Pulmonary artery endothelial cell (primary cell): ENCODE measurements at places on chromosomes 12 and 14. TPM values are rescaled to one million over a fixed set of nuclear protein-coding genes. Genes with fewer than 3 reads are reported as not detected.

Gene C12orf50
- total RNA-seq = 0.07 TPM in 1 of 2 replicates, not detected in the other

DNA sequence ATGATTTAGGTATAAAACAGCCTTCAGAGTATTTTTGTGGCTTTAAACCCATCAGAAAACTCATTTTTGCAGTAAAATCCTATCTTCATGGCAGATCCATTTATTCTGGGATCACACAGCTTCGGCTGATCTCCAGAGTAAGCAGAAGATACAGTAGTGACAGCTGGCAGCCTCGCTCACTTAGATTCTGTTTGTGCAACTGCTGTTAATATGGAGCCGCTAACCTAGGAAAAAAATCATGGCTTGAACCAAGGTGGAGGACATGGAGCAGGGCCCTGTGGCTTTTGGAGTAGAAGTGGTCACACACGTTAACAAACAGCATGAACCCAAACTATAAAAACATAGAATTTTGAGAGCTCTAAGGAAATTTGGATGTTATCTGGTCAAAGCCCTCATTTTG is 137.2 kb upstream of the ARHGAP5 start:
- no peak for DNase-seq

- peak; percentile 47 for DNase-seq
Measured at GRCh38 chr14:22391908-22392565, 197.0 kb downstream of the DAD1 start.

DNA sequence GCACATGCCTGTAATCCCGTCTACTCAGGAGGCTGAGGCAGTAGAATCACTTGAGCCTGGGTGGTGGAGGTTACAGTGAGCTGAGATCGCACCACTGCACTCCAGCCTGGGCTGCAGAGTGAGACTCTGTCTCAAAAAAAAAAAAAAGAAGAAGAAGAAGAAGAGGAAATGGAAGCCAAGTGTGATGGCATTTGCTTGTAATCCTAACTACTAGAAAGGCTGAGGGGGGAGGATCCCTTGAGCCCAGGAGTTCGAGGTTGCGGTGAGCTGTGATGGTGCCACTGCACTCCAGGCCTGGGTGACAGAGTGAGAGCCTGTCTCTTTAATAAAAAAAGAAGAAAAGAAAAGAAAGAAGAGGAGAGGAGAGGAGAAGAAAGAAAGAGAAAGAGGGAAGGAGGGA is 52.1 kb downstream of the LGMN start:
- DNase-seq = no peak

GRCh38 chr14:57814726-57815125 is 51.2 kb downstream of the SLC35F4 start:
- DNase-seq = no peak

DNA sequence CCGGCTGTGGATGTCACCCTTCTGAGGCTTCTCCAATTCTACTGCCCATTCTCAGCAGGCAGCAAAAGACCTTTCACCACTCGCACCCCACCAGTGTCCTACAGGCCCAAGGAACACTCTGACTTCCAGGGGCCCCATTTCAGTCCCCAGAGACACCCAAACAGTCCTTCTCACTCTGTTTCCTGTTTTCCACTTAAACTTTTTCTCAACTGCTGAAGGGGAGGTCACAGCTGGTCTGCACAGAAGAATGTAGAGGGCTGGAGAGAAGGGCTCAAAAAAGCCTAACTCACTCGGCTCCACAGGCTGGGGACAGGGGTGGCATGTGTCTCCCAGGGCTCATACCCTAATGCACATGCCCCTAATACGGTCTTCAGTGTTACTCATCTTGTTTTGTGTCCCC is 4.2 kb upstream of the DTX1 start:
- DNase-seq = no peak

- no peak for DNase-seq
Measured at GRCh38 chr14:68020999-68021663, 201.6 kb downstream of the RAD51B start.

- DNase-seq = no peak
Measured at GRCh38 chr14:22981090-22981875, 1.1 kb downstream of the AJUBA start.

DNA sequence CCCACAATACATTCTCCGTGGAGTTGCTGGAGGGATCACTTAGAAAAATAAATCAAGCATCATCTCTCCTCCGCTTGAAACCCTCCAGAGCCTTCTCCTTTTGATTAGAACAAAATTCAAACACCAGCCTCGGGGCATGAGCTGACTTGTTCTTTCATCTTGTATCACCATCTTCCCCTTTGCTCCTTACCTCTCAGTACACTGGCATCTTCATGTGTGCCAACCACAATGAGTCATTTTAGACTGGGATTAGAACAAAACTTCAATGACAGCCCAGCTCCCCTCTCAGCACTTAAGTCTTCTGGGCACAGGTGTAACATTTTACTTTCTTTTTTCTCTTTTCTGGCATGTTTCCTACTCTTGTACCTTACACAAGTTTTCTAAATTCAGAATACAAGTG is 1159.2 kb upstream of the TMEM132C start:
- no peak for DNase-seq

GRCh38 chr12:105359856-105360255 is 29.4 kb downstream of the C12orf75 start:
- no peak for DNase-seq

Gene TMEM121
- 8.4 and 15.6 TPM in 2 replicates for total RNA-seq

DNA sequence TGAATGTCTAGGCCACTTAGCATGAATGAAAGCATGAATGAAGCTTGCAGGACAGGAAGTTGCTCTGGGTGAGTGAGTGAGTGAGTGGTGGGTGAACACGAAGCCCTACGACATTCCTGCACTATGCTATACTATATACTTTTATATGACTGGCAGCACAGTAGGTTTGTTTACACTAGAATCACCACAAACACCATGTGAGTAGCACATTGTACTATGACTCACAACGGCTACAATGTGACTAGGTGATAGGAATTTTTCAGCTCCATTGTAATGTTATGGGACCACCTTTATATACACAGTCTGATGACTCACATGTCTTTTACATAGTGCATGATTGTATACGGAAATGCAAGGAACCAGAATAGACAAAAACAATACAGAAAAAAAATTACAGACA is 1480.2 kb downstream of the AACS start:
- DNase-seq = no peak

DNA sequence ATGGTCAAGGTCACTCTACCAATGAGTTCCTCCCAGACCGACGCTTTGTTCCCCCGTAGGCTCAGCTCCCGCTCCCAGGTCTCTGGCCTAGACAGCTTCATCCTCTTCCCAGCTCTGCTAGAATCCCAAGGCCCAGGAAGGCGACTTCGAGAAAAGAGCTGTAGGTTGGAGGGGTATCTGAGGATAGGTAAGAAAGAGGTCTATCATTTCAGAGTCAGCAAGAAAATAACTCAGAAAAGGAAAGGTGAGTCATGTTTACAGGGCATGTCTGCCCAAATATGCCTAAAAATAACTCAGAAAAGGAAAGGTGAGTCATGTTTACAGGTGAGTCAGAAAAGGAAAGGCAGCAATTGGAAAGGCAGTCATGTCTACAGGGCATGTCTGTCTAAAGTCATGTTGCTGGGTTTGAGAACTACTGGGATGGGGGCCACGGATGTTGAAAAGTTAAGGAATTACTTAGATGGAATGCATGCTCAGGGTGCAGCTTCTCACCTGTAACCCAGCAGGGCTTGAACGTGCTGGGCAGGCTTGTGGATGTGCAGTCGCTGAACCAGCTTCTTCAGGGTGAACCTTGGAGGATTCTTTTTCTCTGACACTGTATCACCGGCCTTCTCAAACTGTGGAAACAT is 12.2 kb downstream of the TEP1 start:
- no peak for DNase-seq

DNA sequence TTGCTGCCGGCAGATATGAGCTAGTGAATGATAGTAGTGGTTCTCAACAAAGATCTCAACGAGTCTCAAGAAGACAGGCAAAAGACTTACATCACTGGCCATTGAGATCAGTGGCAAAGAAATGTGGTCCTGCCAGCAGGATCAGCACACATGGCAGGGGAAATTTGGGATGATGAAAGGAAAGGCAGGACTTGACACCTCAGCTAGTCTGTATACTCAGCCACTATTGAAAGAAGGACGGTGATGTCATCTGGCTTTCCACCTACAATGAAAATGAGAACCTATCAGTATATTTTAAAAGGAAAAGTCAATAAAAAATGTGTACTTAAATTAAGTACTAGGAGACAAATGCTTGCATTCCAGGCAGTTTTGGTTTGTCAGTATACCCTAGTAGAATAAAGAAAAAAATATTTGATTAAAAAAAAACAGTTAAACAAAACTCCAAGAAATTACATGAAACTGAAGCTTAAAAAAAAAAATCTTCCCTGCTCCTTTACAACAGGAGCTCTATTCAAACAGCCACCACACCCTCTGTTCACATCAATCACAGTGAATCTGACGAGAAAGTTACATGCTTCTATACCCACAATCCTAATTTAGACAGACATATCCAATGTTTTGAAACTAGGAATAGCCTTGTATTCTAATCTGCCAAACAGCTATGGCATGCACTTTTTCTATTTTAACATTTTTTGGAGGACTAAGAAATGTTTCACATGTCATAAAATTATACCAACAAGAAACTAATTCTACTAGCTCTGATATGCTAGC is 34.9 kb downstream of the RAD9B start:
- DNase-seq = no peak

Gene WDR89
- 14.7 and 22.7 TPM in 2 replicates for total RNA-seq

- DNase-seq = no peak
Measured at GRCh38 chr14:95307402-95308041, 12.2 kb downstream of the CLMN start.

DNA sequence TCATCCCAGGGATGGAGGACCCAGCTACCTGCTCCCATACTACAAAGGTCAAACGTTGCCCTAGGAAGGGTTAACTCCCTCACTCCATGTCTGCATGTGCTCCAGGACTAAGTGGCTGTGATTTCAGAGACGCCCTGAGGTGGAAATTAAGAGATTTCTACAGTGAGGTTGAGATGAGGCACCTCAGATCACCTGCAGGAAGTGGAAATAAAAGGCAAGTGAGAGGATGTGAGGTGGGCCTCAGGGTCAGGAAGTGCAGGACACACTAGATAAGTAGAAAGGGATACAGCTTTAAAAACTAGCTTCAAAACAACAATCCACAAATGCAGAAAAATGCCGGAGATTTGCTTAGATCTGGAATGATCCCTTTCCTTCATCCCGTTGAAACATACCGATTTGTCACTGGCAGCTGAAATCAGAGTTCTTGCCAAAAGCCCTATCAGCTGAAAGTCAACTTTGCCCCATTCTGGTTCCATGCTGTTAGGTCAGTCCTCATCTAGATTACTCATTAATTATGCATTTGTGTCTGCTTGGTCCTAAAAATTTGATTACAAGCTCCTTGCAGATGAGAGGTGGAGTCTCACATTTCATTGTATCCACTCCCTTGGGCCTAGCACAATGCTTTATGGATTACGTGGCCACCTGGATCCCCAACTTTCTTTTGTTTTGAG is 6.6 kb downstream of the PLBD1 start:
- DNase-seq = no peak

DNA sequence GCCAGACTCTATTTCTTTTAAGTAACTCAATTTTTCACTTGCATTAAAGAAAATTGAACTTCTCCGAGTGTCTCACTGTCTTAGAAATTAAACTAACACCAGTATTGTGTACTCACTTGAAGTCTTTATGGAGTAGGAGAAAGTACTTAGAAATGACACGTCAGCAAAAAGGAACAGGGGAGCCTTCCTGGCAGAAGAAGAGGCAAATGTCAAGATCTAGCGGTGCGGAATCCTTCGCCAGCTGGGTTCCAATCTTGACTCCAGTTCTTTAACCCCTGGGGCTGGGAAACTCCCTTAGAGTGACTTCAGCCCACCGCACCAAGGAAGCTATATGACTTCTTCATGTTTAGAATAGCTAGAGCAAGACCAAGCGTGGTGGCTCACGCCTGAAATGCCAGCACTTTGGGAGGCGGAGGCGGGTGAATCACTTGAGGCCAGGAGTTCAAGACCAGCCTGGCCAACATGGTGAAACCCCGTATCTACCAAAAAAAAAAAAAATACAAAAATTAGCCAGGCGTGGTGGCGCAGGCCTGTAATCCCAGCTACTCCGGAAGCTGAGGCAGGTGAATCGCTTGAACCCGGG is 34.4 kb downstream of the WBP11 start:
- no peak for DNase-seq

- DNase-seq = no peak
Measured at GRCh38 chr12:16300736-16301135, 23.3 kb upstream of the SLC15A5 start.

- no peak for DNase-seq
Measured at GRCh38 chr12:39440101-39440500, 2.8 kb downstream of the KIF21A start.

DNA sequence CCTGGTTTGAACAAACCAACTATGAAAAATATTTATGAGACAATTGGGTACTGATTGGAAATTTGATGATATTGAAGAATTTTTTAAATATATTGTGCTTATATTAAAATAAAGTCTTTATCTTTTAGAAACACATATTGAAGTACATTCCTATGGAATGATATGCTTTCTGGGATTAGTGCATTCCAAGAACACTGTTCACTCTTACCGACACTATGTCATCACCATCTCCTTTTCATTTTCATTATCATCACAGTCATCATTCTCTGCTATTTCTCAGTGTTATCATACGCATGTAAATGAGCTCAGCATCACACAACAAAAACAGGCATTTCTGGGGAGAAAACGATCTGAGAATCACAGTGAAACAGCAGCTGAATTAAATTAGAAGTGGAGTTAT is 513.3 kb upstream of the CCDC196 start:
- no peak for DNase-seq

GRCh38 chr12:124613151-124613585 is 45.8 kb upstream of the NCOR2 start:
- peak; percentile 26 for DNase-seq

GRCh38 chr14:91934554-91935285 is 12.8 kb downstream of the FBLN5 start:
- DNase-seq = no peak

Gene SOAT2
- total RNA-seq = not detected in 2 replicates

DNA sequence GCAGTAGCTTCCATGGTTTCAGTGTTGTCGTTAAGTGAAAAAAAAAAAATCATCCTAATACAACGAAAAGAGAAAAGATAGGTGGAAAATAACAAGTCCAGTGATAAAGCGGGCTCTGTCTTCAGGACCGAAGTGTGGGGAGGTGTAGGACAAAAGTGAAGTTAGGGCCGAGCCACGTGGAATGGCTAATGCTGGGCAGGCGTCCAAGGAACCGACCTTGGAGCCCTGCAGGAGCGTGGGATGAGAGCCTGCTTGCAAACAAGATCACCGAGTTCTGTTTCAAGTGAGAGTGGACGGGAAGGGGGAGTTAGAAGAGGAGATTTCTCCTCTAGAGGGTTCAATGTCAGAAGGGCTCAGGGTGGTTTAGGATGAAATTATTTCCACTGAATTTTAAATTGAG is 22.2 kb downstream of the A2ML1 start:
- no peak for DNase-seq

GRCh38 chr14:35383569-35384454 is 20.7 kb downstream of the NFKBIA start:
- DNase-seq = no peak
